GM23338 (cell line): ENCODE measurements at places on chromosomes 5 and 9. TPM values are rescaled to one million over a fixed set of nuclear protein-coding genes. Genes with fewer than 3 reads are reported as not detected.

The MIGA2 gene
- total RNA-seq, result 37.1 and 47.8 TPM in 2 replicates

DNA sequence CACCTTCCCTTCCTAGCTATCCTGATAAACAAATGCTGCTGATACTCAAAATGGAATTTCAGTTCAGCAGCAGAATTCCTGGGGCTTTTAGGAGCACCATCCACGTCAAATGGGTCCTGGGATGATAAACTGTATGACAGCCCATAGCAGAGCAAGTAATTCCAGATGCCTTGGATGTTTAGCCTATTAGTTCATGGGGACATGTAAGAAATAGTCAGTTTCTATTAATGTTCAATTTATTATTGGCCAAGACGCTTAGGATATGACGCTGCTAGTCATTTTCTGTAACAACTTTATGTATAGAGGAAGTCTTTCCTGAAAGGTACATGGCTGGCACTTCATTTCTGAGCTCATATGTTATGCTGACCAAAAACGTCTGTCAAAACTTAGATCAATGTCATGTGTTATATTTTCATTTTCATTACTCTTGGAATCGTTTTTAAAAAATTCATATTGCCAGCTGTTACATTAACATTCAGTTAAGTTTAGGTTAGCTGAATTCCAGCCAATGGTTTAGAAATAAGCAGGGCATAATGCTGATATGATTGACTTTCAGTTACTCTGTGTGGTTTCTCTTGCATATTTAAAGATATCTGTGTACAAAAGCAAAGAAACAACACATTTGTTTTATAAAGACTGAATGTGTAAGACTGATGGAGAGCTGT lies 243.8 kb downstream of the CSNK1G3 start:
- peaks cover 14% of the 10 kb centered on the region for H3K4me1 ChIP-seq
- no peak for DNase-seq
- no peak overlapping the region for H3K4me3 ChIP-seq
- peaks cover 7% of the 10 kb centered on the region; the same call in 1 of the 2 replicates for H3K36me3 ChIP-seq

GRCh38 chr5:36777105-36777757 lies 99.3 kb upstream of the NIPBL start:
- no peak overlapping the region for H3K4me3 ChIP-seq
- H3K4me1 ChIP-seq, result no peaks in the 10 kb centered on the region
- H3K27me3 ChIP-seq, result no peaks in the 10 kb centered on the region
- no peak overlapping the region for H3K27ac ChIP-seq
- DNase-seq, result peak; percentile 86

DNA sequence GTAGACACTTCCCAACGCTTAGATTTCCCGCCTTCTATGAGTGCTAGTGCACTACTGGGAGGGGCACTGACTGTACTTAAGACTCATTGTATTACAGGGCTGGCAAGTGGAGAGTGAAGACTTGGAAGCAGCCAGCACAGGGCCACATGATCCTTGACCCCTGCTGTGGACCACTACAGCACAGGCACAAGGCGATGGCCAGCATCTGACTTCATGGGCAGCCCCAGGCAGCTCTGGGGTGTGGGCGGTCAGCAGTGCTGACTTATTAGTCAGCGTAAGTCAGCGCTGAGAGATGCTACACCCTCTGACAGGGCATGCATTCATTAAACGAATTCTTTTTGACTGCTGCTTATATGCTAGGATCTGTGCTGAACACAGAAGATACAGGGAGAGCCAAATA lies 9.3 kb downstream of the SLC46A2 start:
- H3K36me3 ChIP-seq, result no peaks in the 10 kb centered on the region
- no peak overlapping the region for H3K27ac ChIP-seq
- H3K27me3 ChIP-seq, result no peaks in the 10 kb centered on the region
- DNase-seq, result no peak
- no peak overlapping the region for H3K4me3 ChIP-seq
- H3K4me1 ChIP-seq, result no peaks in the 10 kb centered on the region
